ENCODE measurements at places on chromosomes 11 and 22. TPM values are rescaled to one million over a fixed set of nuclear protein-coding genes. Genes with fewer than 3 reads are reported as not detected.
A peak's percentile ranks its signal among the peaks of the same experiment; 100 is the strongest.

GRCh38 chr11:83764643-83765042 lies 478.5 kb upstream of the CCDC90B start:
- no peak for DNase-seq

GRCh38 chr11:19625438-19625837 lies 87.2 kb upstream of the NAV2 start:
- no peak for DNase-seq

GRCh38 chr11:64581057-64581523 lies 9.9 kb upstream of the SLC22A12 start:
- no peak for DNase-seq

DNA sequence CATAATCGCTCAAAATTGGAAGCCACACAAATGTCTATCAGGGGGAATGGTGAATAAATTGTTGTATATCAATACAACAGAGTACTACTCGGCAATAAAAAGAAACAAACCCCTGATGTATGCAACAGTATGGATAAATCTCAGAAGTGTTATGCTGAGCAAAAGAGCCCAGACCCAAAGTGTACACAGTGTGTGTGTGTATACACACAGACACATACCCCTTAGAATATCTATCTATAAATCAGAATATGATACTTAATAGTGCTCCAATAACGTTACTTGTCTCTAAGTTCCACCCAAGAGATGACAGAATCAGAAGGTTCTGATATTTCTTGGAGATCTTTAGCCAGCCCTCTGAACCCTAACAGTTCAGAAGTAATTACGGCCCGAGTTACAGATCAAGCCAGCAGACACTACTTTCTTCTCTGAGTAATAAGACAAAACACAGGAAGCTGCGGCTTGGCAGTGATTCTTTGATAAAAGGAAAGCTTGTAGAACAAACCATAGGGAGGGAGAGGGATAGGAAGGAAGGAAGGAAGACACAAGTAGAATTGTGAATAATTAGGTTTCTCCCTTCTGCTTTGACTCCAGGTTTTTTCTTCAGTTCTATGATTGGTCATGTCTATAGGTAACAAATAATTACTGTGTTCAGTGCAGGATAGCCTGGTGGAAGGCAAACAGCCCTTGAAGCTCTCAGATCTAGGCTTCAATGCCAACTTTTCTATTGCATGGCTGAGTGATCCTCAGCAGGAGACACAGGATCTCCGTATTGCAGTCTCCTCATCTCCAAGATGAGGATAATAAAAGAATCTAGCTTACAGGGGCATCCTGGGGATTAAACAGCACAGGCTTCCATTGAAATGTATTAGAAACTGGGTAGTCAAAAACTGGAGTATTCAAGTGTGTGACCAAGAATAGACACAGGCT lies 75.6 kb upstream of the TEAD1 start:
- no peak for DNase-seq

DNA sequence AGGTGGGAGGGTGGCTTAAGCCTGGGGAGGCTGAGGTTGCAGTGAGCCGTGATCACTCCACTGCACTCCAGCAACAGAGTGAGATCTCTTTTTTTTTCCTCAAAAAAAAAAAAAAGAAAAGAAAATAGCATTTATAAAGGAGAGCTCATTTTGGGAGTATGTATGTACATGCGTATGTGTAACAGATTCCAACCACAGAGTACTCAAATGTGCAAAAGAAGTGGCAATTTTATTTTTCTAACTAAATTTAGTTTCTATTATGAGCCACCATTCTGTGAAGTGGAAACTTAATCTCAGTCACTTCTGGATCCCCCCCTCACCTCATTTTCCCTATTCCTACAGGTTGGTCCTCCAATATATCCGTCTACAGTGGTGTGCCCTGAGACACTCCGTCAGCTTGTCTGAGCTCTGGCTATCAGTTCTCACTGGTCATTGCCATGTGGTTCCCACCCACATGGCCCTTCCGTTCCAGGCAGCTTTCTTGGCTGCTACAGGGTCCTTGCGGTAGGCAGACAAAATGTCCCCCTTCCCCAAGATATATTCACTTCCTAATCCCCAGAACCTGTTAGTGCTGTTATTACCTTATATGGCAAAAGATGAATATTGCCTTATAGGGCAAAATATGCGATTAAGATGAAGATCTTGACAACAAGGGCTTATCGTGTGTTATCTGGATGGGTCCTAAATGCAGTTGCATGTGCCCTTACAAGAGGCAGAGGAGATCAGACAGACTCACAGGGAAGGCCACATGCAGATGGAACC lies 35.8 kb upstream of the TSKU start:
- DNase-seq: no peak

DNA sequence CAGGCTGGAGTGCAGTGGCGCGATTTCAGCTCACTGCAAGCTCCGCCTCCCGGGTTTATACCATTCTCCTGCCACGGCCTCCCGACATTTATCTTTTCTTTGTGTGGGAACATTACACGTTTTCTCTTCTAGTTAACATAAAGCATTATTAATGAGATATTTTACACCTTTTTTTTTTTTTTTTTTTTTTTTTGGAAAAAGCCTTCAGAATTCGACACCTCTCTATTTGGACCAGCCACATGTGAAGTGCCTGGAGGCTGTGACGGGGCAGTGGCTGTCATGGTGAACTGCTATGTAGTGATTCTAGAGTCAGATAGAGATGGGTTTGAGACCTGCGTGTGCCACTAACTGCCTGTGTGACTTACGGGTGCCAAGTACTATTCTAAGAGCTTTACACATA lies 64.3 kb downstream of the SMIM38 start:
- no peak for DNase-seq

GRCh38 chr11:129888451-129888850 lies 6.9 kb downstream of the NFRKB start:
- DNase-seq: no peak

DNA sequence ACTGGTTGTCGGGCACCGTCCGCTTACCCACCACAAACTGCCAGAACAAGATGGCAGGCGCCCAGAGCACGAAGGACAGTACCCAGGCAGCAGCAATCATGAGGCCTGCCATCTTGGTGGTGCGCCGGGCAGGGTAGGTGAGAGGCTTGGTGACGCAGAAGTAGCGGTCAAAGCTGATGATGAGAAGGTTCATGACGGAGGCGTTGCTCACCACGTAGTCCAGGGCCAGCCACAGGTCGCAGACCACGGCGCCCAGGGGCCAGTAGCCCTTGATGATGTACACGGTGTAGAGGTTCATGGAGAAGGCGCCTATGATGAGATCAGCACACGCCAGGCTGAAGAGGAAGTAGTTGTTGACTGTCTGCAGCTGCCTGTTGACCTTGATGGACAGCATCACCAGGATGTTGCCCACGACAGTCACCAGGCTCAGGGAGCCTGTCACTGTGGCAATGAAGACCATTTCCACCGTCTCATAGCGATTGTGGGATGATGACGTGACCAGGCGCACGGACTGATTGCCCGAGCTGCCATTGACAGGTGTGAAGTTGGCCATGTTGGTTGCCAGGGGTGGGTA lies 4.6 kb downstream of the MDK start:
- DNase-seq: no peak

GRCh38 chr11:96127596-96127959 lies 203.7 kb upstream of the MTMR2 start:
- DNase-seq: no peak

- no peak for DNase-seq
Measured at GRCh38 chr11:35011389-35011788, 95.0 kb downstream of the PDHX start.

DNA sequence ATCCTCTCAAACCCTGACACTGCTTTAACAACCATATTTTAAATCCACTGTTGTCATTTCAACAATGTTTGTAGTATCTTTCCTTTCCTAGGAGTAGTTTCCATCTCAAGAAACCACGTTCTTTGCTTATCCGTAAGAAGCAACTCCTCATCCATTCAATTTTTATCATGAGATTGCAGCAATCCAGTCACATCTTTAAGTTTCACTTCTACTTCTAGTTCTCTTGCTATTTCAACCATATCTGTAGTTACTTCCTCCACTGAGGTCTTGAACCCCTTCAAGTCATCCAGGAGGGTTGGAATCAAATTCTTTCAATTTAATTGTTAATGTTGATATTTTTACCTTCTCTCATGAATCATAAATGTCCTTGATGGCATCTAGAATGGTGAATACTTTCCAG lies 22.4 kb downstream of the CCDC82 start:
- no peak for DNase-seq

DNA sequence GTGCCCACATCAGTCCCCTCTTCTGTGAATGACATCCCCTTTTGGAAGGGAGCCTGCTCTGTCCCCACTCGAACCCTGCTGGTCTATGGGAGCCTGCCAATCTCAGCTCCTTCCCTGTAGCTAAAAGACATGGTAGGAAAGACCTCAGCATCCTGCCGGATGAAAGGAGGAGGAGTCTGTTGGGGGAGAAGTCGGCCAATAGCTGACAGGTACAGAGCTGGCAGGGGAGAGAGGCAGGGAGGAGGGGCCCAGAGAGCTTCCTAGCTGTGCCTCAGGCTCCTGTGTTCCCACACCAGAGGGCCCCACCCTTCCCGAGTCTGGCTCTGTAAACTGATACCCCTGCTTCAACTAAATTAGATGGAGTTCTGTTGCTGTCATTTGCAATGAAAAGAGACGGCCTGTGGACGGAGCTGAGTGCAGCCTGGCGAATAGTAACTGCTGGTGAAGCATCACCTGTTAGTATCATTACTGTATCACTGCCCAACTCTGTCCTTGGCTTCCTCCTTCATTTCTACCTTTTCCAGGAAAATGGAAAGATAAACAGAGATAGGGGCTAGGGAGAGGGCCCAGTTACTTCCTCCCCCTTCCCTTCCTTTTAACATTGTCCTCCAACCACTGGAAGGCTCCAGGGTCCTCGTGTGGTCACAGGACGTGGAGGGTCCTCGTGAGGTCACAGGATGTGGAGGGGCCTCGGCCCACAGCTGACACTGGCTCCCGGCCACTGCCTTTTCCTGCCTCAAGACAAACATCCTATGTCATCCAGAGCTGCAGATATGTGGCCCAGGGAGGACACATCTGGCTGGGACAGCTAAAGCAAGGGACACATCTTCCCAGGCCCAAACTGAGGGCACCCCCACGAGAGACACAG lies 15.1 kb downstream of the FXYD6 start:
- peak; percentile 59 for DNase-seq

DNA sequence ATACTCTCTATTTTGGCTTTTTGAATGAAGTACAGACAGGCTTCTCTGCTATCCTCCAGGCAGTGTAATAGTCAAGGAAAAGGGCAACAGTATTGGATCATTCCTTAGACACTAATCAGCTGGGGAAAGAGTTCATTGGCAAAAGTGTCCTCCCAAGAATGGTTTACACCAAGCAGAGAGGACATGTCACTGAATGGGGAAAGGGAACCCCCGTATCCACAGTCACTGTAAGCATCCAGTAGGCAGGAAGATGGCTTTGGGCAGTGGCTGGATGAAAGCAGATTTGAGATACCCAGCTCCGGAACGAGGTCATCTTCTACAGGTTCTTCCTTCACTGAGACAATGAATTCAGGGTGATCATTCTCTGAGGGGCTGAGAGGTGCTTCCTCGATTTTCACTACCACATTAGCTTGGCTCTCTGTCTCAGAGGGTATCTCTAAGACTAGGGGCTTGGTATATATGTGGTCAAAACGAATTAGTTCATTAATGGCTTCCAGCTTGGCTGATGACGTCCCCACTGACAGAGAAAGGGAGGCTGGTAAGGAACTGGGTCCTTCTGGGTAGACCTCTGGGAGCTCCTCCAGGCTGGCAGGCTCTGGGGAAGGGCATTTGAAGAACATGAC lies 5.2 kb downstream of the XBP1 start:
- no peak for DNase-seq

DNA sequence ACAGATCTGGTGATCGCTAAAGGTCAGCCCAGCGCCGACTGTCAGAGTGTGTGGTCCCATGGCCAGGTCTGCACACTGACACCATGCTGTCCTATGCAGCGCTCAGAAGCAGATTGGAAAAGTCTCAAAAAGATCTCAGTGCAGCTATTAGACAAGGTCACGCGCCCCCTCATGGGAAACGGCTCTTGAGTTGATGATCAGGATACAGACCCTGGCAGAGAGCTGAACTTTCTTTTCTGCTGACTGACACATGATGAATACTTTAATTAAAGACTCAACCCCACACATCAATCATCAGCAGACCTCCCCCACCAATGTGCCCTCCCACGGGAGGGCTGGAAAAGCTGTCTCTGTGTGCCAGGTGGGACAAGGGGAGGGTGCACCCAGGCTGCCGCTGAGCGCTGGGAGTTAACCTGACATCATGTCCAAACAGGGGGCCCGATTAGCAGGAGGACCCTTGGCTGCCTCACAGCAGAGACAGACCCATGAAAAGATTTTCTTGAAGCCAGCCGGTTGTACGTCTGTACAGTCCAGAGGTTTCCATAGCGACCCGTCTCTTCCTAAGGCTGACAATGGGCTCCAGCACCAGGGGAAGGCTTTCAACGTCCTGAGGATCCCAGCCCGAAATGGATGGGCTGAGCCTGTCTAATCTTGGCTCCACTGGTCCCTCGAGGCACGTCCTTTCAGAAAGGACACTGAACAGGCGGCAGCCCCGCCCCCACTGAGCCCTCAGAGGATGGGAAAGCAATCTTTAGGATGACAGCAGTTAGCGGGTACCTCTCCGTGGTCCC lies 26.9 kb downstream of the RASD2 start:
- no peak for DNase-seq

DNA sequence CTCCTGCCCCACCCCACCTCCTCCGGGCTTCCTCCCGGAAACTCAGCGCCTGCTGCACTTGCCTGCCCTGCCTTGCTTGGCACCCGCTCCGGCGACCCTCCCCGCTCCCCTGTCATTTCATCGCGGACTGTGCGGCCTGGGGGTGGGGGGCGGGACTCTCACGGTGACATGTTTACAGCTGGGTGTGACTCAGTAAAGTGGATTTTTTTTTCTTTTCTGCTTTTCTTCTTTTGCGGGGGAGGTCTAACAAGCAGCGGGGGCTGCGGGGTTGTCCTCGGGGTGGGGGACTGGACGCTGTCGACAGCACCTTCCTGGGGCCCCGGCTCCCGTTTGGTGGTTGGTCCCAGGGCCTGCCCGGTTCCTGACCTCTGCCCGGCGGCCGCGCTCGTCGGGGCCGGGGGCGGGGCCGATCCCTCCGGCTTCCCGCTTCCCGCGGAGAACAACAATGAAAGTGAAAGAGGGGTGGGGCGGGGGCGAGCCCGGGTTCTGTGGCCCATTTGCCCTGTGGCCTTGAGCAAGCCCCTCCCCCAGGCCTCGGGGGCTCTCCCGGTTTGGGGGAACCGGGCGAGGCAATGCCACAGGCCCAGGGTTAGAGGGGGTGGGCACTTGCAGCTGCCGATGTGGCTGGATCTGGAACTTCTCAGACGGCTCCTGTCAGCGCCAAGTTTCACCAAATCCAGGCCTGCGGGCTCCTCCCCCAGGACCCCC lies 975 bp upstream of the MDK start:
- DNase-seq: peak; percentile 74

- DNase-seq: no peak
Measured at GRCh38 chr11:105538588-105538987, 71.3 kb upstream of the GRIA4 start.

- DNase-seq: no peak
Measured at GRCh38 chr22:26642465-26643417, 14.6 kb upstream of the MIAT start.

- DNase-seq: no peak
Measured at GRCh38 chr11:61546663-61547062, 34.2 kb downstream of the SYT7 start.

The GPHA2 gene
- not detected for total RNA-seq

The MRGPRX4 gene
- total RNA-seq: not detected

The OR52E6 gene
- total RNA-seq: not detected

The NCF4 gene
- 3.9 TPM for total RNA-seq

The AMOTL1 gene
- 56.7 TPM for total RNA-seq

The UBQLNL gene
- 0.30 TPM for total RNA-seq

The POTEH gene
- not detected for total RNA-seq

The LRRC74B gene
- not detected for total RNA-seq

The ROBO3 gene
- 6.4 TPM for total RNA-seq

Measured in right atrium auricular region (tissue), 2 donors.